ENCODE measurements at places on chromosomes 1 and 21.

- DNase-seq, result no peak
Measured at GRCh38 chr1:238088560-238089290, 198.0 kb upstream of the ZP4 start.

- no peak for DNase-seq
Measured at GRCh38 chr1:177984136-177984525, 14.3 kb upstream of the SEC16B start.

GRCh38 chr1:71792264-71792663 lies 490.1 kb downstream of the NEGR1 start:
- DNase-seq, result no peak

DNA sequence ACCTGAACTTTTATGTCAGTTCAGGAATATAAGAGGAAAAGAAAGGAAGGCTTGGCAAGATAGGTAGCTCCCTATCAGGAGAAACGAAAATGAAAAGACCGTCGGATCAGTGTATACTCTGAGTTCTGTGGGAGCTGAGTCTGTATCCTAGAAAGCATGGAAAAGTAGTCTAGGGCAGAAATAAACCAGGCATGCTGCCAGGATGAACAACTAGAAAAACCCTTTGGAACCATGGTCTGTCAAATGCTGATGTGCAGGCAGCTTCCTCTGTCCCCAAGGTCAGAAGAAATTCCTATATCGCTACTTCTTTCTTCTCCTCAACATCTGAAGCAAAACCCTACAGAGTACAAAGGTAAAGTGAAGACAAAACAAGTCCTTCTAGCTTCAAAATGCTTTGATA lies 268.8 kb downstream of the ST6GALNAC3 start:
- DNase-seq, result no peak

DNA sequence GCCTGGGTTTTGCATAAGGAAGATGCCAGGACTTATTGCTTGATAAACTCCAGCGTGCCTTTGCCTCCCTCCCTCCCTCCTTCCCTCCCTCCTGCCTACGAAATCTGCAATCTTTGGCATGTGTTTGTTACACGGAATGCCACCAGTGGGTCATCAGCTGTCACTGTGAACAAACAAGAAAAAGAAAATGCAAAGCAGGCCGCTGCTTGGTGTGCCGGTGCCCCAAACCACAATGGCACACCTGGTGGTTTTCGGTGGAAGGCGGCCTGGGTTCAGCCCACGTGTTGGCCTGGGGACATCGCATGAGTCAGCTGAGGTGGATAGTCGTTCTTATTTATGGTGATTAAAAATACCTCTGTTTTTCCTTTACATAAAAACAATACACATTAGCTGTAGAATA lies 16.3 kb upstream of the IFNLR1 start:
- DNase-seq, result peak; percentile 74

DNA sequence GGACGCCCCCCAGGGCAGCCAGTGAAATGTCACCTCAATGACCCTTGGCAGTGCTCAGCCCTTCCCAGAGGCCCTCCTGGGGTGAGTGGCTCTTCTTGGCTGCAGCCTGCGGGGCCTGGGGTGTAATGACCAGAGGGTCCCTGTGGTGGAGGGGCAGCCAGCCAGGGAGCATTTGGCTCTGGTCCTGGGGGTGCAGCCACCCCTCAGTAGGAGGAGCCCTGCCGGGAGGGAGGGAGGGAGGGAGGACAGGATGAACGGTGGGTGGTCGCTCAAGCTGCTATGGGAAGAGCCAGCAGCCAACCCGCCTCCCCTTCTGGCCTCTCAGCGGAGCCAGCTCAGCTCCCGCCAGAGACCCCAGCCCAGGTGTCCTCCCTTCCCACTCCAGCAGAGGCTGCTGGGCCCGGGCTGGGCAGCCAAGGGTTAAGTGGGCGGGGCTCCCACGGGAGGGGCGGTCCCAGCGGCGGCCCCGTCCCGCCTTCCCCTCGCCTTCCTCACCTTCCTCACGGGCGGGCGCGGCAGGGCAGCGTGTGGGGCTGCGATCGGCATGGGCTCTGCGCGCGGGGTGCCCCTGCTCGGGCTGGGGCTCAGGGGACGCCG lies 9.0 kb upstream of the PLCH2 start:
- DNase-seq, result no peak

DNA sequence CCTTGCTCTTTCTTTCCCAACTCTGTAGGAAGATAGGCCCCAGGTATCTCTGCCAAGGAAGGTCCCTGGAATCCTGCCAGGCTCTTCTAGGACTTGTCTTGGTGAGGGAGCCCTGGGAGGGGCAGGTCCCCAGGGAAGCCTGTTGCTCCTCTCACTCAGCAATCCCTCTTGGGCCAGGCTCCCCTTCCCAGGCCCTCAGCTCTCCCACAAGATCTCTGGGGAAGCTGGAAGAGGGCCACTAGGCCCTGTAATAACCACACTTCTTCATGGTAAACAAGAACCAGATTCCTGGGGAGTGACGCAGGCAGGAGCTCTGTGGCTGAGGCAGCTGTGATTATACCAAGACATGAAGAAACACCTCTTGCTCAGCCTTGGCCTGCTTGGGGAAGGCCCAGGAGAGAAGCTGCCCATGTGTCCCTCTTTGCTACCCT lies 9.9 kb upstream of the MAPKAPK2 start:
- DNase-seq, result peak; percentile 70

DNA sequence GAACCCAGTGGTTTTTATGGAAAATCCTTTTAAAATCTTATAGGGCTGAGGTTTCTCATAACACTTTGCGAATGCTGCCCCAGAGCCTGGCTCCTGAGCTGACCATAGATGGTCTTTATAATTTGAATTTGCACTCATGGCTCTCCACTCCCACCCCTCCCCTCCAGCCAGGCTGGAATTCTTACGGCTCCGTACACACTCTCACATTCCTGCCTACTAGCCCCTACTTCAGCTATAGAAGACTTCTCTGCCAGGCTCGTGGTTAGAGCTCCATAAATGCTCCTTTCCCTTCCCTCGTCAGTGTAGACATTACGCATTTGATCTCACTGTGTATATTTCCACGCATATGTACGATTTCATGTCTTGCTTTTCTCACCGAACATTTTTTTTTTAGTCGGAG lies 5.4 kb upstream of the HSPG2 start:
- DNase-seq, result no peak

DNA sequence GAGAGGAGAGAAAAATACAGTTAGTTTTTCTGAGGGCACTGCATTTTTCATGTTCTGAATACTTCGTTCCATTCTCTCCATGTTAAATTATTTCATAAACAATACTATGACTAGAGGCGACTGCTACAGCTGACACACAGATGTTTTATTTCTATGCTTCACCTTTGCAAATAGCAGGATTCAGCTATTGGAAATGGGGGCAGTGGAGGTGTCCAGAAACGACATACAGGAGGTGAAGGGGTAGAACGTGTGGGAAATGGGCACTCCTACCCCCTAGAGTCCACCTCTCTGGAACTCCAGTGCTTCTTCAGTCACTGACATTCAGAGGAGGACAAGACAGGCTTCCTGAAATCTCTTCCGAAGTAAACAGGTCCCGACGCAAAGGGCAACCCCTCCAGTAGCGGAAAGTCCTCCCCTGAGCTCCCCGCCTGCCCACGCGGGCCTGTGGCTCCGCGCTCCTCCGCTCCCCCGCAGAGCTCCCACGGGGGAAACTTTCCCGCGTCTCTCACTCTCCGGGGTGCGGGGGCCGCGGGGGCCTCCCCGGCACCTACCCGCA lies 480 bp downstream of the DPYD start:
- DNase-seq, result peak; percentile 38

DNA sequence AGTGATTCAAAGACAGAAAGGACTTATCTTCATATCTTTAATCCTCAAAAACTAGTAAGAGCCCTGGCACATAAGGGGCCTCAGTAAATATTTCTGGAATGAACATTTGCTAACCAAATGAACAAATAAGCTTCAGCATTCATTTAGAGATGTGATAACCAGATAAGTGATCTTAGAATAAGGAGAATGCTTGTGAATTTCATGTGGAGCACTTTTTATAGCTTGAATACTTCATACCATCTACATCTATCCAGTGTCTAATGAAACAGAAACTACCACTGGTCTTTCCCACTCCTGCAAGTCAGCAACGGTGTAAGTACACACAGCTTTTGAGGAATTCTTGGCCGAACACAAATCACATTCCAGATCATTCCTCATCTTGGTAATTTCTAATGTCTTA lies 38.5 kb downstream of the EDEM3 start:
- no peak for DNase-seq

GRCh38 chr1:4086921-4087320 lies 186.8 kb upstream of the C1orf174 start:
- DNase-seq, result no peak

GRCh38 chr1:196372896-196373536 lies 235.2 kb downstream of the KCNT2 start:
- peak; percentile 70 for DNase-seq

GRCh38 chr1:81827942-81828341 lies 27.2 kb downstream of the ADGRL2 start:
- no peak for DNase-seq

DNA sequence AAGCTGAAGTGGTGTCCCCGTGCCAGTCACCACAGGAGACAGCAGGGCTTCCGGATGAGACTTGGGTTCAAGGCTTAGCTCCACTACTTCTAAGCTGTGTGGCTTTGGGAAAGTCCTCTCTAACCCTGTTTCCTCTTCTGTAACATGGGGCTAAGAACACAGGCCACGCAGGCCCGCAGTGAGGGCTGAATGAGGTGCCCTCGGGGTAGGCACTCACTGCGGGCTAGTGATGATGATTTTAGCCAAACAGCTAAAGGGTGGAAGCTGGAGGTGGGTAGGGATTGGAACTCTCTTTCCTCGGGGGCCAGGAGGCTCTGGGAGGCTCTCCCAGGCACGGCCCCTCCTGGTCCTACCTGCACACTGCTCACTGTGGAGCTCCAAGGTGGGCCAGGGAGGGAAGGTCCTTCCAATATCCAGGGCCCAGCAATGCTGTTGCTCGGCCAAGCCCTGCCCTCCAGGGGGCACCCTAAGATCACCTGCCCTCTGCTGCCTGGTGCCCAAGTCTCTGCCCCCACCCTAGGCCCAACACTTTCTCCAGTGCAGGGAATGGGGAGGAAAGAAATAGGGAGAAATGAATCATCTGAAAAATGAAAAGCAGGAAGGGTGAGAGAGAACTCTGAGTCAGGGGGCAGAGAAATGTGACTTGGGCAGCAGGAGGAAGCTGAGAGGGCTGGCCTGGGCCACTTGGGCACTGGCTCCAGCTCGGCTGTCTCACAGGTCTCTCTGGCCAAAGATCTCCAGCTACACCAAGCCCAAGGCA lies 19.2 kb upstream of the EVA1B start:
- DNase-seq, result peak; percentile 58
